ENCODE measurements at places on chromosomes 7 and 10.

DNA sequence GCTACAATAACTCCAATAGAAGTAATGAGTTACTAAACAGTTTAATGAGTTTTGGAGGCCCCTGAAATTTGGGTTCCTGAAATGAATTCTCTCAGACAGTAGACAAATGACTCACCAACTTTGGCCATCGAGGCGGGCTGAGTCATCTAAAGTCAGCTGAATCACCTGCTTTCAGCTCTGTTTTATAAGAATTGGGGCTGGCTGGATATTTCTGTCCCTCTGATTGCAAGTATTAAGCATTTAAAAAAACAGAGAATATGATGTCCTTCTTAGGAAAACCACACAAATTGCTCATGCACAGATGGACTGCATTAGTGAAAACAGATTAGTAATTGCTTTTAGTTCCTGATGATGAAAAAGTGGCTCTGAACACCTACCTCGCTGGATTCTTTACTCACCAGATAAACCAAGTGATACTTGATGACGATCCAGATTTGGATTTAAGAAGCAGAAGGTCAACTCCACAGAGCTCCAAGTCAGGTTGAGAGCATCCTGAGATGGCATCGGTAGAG lies 59.1 kb downstream of the ZNF365 start:
- DNase-seq: no peak

GRCh38 chr7:112067632-112068540 lies 138.3 kb downstream of the DOCK4 start:
- no peak for DNase-seq

DNA sequence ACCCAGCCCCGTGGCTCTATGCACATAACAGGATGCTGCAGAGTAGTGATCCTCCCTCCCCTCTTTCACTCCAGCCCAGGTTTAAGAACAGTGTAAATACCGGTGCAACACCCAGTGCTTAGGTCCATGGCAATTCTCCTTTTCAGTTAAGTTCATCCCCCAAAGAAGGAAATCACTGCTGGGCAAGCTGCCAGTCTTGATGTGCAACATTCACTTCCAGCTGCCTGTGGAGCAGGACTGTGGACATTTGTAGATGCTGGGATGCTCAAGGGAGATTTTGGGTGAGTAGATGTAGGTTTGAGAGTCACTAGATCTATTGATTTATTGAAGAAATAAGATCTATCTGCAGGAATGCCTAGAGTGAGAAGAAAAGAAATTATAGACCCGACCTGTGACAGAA lies 294.3 kb upstream of the KIAA1217 start:
- no peak for DNase-seq

DNA sequence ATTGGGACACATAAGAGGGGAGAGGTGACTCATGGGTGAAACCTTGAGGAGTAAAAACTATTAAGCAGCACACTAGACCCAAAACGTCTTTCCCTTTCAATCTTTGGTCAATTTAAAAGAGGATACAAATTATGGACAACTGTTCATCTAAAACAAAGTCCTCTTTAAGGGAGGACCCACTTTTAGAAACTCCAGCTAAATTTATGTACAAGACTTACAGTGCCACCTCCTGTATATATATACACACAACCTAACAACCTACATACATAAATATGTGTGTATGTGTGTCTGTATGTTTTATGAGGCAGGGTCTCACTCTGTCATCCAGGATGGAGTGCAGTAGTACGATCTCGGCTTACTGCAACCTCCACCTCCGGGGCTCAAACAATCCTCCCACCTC lies 18.1 kb upstream of the ZC3HAV1 start:
- DNase-seq: no peak

- no peak for DNase-seq
Measured at GRCh38 chr10:106175760-106176377, 988.6 kb downstream of the SORCS1 start.

DNA sequence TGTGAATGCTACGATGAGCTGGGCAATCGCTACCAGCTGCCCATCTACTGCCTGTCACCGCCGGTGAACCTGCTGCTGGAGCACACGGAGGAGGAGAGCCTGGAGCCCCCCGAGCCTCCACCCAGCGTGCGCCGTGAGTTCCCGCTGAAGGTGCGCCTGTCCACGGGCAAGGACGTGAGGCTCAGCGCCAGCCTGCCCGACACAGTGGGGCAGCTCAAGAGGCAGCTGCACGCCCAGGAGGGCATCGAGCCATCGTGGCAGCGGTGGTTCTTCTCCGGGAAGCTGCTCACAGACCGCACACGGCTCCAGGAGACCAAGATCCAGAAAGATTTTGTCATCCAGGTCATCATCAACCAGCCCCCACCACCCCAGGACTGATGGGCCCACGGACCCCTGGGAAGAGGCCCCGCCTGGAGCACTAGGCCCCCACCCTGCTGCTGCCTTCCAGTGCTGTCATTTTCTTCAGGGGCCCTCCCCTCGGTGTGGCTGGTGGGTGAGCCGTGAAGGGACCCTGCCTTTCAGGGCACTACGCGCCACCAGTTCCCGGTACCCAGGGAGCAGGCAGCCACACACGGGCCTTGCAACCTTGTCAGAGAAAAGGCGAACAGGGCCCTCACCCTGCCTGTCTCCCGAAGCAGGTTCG lies 2.3 kb upstream of the ANKRD2 start:
- no peak for DNase-seq

DNA sequence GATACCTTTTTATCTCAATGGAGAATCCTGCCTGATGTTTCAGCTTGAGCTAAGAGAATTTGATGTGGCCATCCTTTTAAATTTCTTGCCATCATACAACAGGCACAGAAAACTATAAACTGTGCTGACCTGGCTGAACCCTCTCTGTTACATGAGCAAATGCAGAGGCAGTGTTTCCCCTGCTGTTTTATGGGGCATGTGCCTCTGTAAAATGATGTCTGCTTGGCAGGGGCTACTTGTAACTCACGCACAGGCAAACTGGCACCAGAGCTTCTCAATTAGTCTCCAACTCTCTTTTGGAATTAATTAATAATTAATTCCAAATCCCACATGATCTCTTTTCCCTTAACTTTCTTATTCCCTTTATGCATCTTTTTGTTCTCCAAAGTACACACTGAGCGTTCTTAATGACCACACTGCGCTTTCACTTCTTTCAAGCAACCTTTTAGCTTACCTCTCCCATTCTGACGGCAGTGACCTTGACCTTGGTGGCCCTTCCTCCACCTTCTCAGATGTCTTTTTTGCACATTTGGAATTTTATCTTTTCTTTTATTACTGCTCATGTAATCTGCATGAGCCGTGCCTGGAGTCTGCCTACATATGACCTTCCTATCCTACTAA lies 334.0 kb downstream of the PLXNA4 start:
- DNase-seq: no peak

Data from activated CD4-positive, alpha-beta T cell treated with anti-CD3 and anti-CD28 coated beads for 1 hour (primary cell).